Activated CD4-positive, alpha-beta T cell treated with anti-CD3 and anti-CD28 coated beads, Interleukin-2, amount 10 ng/mL, durations not matched to agents 24 days and 14 days (primary cell): ENCODE measurements at places on chromosomes 2 and 18.

GRCh38 chr18:48806551-48807261 lies 144.1 kb downstream of the SMAD7 start:
- DNase-seq, result peak; percentile 81

DNA sequence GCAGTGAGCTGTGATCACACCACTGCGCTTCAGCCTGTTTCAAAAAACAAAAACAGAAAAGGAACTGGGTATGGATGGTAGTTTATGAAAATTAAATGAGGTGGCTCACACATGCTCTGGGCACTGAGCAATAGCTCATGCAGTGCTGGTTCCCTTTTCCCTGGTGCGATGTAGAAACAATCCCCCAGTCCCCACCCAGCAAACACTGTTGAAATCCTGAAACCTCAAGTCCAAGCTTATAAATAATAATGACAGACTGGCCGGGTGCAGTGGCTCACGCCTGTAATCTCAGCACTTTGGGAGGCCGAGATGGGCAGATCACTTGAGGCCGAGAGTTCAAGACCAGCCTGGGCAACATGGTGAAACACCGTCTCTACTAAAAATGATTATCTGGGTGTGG lies 55.4 kb upstream of the SMAD2 start:
- no peak for DNase-seq

DNA sequence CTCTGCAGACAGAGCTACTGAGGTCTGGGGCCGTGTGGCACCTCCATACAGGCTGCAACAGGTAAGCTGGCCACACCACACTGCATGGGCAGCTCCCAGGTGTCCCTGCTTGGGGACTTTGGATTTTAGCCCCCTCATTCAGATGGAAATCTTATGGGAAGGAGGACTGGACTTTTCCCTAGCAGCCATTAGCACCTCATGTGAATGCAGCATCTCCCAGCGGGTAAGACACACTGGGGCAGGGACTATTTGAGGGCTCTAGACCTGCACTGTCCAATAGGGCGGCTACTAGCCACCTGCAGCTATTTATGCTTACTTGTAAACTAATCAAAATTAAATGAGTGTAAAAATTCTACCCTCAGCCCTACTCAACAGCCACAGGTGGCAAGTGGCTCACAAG lies 34.2 kb upstream of the GLI2 start:
- no peak for DNase-seq

DNA sequence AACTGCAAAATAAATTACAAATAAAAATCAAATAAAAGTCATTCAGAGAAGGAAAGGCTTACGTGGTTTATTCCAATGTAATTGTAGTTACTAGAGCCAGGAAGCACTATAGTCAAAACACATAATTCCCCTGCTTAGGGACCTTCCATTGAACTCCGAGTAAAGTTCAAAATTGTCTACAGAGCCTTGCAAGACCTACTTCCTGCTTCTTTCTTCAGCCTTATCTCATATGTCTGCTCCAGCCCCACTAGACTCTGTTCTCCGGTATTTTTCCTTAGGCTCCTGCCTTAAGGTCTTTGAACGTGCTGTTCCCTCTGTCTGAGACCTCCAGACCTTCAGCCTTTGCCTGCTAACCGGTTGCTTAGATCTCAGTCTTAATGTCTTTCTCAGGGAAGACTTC lies 104.3 kb downstream of the ARL6IP6 start:
- DNase-seq, result no peak

DNA sequence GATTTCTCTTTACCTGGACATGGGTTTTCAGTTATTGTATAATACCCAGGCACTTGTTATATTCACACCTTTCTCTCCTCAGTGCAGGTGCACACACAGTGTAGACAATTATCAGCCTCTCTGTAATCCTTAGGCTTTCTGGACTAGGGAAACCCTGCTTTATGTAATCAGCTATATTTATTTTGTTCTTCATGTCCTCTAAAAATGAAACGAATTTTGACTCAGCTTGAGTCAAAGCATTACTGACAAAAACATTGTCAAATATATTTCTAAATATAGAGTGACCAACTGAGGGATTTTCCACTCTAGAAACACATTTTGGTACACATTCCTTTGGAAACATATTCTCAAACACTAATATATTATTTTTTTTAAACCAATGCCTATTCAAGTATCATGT lies 144.8 kb upstream of the GULP1 start:
- no peak for DNase-seq

DNA sequence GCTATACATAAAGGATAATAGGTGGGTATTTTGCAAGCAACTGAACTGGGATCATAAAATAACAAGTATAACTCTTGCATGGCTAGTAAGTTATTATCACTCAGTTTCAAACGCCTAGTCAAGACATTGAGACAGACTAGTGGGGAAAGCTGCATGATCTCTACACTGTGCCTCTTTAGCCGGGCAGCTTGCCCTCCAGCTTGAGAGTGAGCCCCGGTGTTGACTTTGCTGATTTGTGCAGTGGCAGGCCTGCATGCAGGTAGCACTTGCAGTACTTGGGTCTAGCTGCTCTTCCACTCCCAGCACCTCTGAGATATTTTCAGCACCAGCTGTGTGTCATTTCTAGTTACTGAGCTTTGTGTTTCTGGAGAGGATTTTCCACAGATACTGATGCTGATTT lies 118.8 kb upstream of the DAPL1 start:
- no peak for DNase-seq

DNA sequence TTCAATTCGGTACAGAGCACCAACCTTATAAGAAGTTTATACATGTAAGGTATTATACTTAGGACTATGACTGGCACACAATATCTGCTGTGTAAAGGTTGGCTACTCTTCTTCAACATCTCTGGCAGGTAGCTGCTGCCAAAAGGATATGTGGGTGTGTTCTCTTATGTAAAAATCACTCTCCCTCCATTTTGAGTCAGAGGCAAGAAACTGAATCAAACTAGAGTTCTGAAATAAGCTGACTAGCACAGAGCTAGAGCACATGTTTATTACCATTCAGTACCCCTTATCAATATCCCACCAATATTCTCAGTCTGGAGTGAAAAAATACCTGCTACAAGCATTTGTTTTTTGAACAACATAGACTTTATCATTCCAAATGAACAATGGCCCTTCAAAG lies 38.0 kb upstream of the PCBP1 start:
- DNase-seq, result no peak

DNA sequence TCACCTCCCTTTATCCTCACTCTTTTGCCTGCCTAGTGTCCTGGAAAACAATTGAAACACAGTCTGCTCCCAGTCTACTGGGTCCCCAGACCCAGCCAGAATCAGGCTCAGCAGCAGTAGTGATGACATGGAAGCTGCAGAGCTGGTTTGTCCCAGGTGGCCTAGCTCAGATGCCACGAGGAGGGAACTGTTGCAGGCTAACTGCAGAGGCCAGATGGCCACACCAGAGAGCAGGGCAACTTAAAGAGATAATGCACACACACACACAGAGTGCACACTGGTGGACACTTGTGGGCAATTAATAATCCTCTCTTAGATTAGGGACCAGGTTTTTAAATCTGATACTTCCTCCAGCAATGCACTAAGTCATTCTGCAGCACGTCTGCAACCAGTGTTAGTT lies 42.4 kb downstream of the GYPC start:
- no peak for DNase-seq

- no peak for DNase-seq
Measured at GRCh38 chr2:231187736-231188505, 10.5 kb upstream of the ARMC9 start.

GRCh38 chr2:217289907-217290280 lies 430.0 kb upstream of the TNP1 start:
- no peak for DNase-seq

DNA sequence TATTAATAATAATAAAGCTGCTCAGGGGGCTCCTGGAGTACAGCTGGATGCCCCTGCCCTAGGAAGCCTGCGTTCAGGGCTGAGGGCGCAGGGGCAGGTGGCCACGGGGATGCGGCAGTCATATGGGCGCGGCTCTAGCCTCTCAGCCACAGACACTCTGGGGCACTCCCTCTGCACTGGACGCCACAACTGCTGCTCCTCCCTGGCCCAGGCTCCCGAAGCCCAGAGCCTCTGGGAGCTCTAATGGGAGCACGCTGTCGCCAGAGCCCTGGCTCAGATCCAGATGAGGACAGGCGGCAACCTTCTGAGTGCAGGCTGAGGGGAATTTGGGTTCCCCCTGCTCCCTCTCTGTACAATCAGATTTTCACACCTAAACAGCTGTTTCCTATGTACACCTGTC lies 93.6 kb downstream of the MTCL1 start:
- DNase-seq, result no peak

DNA sequence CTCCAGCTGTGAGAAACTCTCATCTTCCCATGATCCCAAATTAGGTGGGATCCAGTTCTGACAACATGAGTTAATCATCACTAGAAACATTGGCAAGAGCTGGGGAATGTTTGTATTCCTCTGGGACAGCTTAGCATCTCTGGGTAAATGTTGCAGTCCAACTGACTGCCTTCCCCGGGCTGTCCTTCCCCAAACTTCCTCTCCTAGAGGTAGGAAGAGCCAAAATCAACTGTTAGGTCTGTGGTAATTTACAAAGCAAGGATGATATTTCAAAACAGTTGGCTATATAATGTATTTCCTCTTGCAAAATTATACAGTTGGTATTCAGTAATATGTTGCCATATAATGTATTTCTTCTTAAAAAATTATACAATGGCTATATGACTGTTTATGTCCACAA lies 148.5 kb downstream of the MGAT5 start:
- DNase-seq, result no peak

DNA sequence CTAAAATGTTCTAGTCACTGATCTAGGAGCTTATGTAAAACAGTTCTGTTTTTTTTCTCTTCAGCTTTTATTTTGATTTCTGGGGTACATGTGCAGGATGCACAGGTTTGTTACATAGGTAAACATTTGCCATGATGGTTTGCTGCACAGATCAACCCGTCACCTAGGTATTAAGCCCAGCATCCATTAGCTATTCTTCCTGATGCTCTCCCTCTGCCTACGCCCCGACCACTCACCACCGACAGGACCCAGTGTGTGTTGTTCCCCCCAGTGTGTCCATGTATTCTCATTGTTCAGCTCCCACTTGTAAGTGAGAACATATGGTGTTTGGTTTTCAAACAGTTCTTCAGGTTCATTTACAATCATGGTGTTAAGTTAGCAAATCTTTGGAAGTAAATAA lies 84.8 kb upstream of the PROKR1 start:
- no peak for DNase-seq

GRCh38 chr2:160384791-160385190 lies 108.8 kb downstream of the RBMS1 start:
- DNase-seq, result no peak

- peak; percentile 61 for DNase-seq
Measured at GRCh38 chr2:30266705-30267104, 35.4 kb downstream of the LBH start.

- DNase-seq, result peak; percentile 91
Measured at GRCh38 chr18:58687871-58688308, 16.6 kb downstream of the MALT1 start.

GRCh38 chr2:67312871-67313270 lies 84.3 kb upstream of the ETAA1 start:
- no peak for DNase-seq

GRCh38 chr2:105756435-105756834 lies 11.7 kb downstream of the NCK2 start:
- no peak for DNase-seq

- no peak for DNase-seq
Measured at GRCh38 chr2:155412598-155412997, 714.1 kb downstream of the KCNJ3 start.

DNA sequence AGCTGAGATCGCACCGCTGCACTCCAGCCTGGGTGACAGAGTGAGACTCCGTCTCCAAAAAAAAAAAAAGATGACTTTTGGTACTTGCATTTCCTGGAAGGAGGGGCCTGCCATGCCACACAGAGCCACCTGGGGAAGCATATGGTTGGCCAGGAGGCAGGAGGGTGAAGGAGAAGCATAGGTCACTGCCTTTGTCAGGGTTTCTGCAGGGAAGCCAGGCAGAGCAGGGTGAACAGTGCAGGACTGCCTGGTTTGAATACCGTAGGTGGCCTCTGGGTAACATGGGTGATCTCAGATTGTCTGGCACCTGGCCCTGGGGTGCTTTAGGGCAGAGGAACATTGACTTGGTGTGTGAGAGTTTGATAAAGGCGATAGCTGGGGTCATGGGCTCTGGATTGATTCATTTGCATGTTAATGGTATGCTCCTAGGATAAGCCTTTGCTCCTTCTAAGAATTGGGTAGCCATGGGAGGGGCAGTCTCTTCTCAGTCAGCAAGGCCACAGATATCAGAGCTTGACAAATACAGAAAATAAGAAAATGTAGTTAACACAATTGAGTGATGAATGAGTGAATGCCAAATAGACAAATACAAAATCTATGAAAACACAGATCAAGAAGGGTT lies 124.0 kb upstream of the SEC11C start:
- DNase-seq, result no peak

- DNase-seq, result no peak
Measured at GRCh38 chr2:2765176-2765800, 434.2 kb upstream of the MYT1L start.

GRCh38 chr2:107738266-107738665 lies 88.4 kb upstream of the RGPD4 start:
- no peak for DNase-seq

DNA sequence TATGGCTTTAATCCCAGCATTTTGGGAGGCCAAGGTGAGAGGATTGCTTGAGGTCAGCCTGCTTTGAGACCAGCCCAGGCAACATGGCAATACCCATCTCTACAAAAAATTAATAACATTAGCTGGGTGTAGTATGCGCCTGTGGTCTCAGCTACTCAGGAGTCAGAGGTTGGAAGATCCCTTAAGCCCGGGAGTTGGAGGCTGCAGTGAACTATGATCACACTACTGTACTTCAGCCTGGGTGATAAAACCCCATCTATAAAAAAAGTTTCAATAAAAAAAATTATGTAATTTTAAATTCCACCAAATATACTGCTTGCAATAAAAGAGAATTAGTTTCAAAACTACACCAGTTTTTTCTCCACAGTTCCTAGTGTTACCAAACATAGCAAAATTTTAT lies 23.3 kb upstream of the CACNB4 start:
- peak; percentile 13 for DNase-seq

- DNase-seq, result no peak
Measured at GRCh38 chr18:76699923-76700322, 122.4 kb upstream of the ZNF236 start.

DNA sequence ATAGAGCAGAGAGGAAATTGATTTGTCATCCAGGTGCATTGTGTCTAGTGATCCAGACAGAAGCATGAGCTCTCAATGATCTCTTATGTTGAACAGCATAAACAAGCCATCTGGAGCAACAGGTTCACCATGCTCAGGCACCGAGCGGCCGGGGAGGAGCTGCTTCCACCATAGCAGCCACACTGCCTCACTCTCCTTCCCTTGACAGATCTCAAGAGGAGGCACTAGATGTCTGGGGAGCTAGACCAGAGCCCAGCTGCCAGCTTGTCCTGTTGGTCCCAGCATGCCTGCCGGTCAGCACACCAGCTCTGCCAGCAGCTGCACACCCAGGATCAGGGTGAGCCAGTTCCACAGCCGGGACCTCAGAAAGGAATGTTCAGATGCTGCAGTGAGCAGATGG lies 17.5 kb upstream of the LONRF2 start:
- DNase-seq, result no peak

DNA sequence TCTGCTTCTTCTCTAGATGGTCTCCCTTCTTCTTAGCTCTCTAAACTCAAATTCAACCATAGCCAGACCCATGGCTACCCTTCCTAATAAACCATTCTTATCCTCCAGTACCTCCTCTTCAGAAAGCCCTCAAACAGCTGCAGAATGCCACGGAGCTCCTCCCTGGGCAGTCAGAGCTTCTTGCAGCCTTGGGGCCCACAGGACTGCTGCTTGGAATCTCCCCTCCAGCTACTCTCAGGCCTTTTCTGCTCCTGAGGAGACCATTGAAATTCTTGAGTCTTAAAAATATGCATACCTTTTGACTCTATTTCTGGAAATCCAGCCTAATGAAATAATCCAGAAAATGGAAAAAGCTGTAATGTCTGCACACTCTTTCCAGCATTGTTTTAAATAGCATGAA lies 30.7 kb downstream of the EFR3B start:
- DNase-seq, result no peak
